ENCODE measurements at places on chromosomes 5 and 9.

- no peak for DNase-seq
These were observed 272.2 kb downstream of the PLK2 start for GRCh38 chr5:58187432-58188261.

DNA sequence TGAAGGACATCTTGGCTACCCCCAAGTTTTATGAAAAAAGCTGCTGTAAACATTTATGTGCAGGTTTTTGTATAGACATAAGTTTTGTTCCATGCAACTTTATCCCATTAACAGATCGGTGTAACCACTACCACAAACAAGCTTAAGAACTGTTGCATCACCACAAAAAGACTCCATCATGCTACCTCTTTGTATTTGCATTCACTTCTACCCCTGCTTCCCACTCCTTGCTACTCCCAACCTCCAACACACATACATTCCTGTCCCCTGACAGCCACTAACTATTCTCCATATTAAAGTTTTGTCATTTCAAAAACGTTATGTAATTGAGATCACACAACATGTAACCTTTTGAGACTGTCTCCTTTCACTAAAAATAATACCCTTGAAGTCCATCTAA, 57.8 kb upstream of the LHFPL2 start:
- DNase-seq, result no peak

DNA sequence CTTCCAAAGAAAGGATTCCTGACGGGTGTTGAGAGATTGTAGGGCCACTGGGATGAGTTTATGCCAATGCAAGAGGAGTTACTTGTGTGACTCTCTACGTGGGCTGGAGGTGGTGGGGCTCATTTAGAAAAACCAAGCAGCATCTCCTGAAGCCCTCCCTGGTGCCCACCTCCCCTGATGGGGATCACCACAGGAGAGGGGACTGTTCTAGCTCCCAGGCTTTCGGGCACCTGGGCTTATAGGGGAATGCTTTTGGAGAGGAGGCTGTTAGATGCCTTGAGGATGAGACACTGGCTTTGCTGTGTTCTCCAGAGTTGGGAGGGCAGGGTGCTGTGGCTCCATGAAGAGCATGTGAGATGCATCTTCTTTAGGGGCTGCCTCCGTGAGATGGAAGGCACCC, 65.0 kb downstream of the IRX1 start:
- DNase-seq, result no peak

- no peak for DNase-seq
These were observed 49.4 kb downstream of the SLC6A7 start for GRCh38 chr5:150239099-150239793.

DNA sequence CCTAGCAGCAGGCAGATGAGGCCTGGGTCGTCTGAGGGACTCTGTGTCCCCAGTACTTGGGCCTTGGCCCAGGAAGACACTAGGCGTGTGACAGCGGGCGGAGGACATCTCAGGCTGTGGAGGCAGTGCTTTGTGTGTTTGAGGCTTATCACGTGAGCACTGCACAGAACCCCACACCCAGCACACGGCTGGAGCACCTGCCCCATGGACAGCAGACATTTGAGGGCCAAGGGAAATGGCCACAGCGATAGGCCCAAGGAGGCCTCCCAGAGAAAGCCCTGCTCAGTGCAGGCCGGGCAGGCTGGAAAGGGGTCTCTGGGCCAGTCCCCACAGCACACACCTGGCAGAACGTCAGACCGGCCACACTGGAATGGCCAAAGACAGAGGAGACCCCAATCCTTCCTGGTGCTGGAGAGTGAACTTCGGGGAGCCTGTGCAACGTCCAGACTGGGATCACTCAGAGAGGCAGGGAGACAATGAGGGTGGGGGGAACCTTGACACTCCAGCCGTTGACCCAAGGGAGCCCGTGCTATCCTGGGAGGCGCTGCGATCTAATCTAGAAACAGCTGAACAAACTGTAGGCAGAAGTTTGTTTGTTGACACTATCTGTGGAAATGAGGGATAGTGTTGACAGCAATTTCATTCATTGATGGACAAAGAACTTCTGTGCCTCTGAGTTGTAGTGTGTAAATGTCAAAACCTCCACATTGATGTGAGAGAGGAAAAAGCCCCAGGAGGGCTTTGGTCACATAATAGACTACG, 19.6 kb upstream of the FLT4 start:
- DNase-seq, result no peak

- no peak for DNase-seq
These were observed 295.7 kb upstream of the PANK3 start for GRCh38 chr5:168874713-168875380.

DNA sequence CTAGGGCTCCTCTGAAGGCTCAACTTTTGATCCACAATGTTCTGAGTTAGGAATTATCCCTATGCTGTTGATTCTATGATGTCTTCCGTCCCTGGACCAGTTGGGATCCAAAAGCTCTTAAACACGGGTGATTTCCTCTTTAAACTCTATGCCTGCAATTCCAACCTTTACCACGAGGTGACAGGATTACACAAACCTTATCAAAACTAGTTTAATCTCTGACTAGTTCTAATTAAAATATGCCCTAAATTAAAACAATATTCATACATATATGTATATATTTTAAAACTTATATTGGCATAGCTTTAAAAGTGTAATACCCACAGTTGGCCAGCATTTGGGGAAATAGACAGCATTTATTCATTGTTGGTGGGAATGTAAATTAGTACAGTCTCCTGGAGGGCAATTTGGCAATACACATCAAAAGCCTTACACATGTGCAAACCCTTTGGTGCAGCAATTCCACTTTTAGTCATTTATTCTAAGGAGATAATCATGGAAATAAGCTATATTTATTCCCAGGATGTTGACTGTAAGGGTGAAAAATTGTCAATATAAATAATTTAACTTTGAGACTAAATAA, 51.6 kb upstream of the PHYKPL start:
- DNase-seq, result peak; percentile 3

DNA sequence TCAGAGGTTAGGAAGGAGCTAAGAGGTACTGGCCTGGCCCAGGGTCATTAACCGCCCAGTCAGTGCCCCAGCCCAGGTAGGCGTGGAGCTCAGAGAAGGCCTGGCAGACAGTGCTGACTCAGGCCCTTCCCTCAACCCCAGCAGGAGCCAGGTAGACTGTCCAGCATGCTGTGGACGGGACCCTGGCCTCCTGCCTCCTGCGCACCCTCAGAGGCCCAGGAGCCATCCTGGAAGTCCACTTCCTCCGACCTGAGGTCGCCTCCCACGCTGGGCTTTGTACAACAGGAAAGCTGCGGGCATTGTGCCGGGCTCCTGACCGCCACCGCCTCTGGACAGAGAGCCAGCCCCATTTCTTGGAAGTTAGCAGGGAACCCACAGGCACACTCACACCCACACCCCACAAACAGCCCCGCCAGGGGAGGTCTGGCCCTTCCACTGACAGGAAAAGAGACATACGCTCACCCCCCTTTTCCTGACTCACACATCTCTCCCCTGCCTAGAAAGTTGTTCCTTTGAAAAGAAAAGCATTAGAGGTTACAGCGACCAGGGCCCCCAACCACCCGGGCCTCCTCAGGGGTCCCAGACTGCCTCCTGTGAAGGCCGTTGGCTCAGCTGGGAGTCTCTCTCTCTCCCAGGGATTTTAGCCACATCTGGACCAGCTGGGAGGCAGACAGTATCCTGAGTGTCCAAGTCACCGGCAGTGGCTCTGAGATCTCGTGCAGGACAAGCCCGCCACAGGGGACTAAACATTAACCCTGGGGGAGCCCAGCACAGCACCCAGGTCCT, 7.7 kb downstream of the RALGDS start:
- peak; percentile 44 for DNase-seq

GRCh38 chr5:107652408-107652807, 18.3 kb downstream of the EFNA5 start:
- DNase-seq, result no peak

DNA sequence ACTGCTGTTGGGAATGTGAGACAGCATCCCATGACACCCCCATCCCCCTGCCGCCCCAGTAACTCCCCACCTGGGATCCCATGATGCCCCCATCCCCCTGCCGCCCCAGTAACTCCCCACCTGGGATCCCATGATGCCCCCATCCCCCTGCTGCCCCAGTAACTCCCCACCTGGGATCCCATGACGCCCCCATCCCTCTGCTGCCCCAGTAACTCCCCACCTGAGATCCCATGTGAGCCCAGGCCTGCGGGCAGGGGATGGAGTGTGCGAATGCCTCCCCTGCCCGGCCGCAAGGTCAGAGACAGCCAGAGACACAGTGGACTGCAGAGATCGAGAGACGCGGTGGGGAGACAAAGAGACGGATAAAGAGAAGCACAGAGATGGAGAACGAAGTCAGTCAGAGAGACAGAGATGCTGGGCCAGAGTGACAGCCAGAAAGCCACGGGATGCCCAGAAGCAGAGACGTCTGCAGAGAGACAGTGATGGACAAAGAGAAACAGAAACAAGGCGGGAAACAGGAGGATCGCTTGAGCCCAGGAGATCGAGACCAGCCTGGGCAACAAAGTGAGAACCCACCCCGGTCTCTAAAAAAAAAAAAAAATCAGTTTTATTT, 992 bp downstream of the SH2D3C start:
- no peak for DNase-seq

- DNase-seq, result no peak
These were observed 325.6 kb downstream of the TRPM3 start for GRCh38 chr9:70795841-70796240.

- DNase-seq, result no peak
These were observed 134.2 kb upstream of the GAS1 start for GRCh38 chr9:87081503-87081902.

- no peak for DNase-seq
These were observed 1499.6 kb downstream of the EFNA5 start for GRCh38 chr5:106171132-106171531.

GRCh38 chr5:149793256-149793550, 63.1 kb downstream of the PPARGC1B start:
- no peak for DNase-seq

DNA sequence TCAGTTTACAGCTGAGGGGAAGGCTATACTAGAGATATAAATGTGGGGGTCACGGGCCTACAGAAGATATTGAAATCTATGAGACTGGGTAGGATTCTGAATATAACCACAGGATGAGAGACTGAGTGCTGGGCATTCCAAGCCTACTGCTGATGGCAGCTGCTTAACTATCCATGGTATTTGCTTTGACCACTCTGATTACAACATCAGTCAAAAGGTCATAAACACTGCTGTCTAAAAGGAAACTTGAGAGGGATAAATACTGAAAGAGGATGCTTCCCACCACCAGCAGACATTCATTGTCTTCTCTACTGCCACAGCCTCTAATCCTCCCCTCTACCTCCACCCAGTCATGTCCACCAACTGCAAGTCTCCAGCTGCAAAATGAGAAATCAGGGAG, 3.8 kb downstream of the ZNF622 start:
- DNase-seq, result no peak

GRCh38 chr5:177366528-177367322, 9.0 kb downstream of the RGS14 start:
- peak; percentile 35 for DNase-seq

GRCh38 chr5:127515693-127516440, 1.6 kb upstream of the PRRC1 start:
- no peak for DNase-seq

DNA sequence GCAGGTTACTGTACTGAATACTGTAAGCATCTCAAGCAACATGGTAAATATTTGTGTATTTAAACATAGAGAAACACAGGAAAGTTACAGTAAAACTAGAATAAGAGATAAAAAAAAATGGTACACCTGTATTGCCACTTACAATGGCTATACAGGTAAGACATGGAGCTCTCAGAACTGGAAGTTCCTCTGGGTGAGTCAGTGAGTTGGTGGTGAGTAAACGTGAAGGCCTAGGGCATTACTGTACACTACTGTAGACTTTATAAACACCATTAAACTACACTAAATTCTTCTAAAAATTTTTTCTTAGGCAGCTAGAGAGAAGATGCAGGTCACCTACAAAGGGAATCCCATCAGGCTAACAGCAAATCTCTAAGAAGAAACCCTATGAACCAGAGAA, 872.9 kb downstream of the TAF11L14 start:
- DNase-seq, result no peak

- DNase-seq, result no peak
These were observed 219.4 kb downstream of the ATPSCKMT start for GRCh38 chr5:10030219-10030831.

DNA sequence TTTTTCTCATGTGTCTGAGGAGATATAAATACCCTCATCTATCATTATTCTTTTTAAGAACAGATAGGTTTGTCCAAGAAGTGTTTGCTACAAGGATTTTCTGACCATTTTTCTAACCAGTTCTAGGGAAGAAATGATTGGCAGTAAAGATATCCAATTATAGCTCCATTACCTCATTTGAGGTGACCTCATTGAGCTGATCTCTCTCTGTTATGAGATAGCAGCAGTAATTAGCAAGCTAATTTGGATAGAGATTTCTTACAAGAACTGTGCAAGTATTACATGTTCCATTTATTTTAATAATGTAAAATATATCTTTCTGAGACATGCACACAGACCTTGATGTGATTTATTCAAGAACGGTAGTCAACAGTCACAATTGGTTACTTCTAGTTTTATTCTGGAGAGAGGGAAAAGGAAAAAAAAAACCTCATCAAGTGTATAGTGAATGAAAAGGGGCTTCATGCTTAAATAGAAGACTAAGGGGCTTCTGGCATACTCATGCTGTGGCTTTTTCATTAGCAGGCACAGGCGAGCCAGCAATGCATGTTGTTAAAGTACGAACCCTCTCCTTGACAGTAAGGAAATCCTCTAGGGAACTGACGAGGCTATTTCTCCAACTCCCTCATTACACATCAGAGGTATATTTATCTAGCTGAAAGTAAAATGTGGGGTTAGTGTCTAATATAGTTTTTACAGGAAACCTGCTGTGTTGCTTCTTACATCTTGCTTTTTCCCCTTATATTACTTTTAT, 127.3 kb downstream of the NUDT12 start:
- DNase-seq, result no peak

DNA sequence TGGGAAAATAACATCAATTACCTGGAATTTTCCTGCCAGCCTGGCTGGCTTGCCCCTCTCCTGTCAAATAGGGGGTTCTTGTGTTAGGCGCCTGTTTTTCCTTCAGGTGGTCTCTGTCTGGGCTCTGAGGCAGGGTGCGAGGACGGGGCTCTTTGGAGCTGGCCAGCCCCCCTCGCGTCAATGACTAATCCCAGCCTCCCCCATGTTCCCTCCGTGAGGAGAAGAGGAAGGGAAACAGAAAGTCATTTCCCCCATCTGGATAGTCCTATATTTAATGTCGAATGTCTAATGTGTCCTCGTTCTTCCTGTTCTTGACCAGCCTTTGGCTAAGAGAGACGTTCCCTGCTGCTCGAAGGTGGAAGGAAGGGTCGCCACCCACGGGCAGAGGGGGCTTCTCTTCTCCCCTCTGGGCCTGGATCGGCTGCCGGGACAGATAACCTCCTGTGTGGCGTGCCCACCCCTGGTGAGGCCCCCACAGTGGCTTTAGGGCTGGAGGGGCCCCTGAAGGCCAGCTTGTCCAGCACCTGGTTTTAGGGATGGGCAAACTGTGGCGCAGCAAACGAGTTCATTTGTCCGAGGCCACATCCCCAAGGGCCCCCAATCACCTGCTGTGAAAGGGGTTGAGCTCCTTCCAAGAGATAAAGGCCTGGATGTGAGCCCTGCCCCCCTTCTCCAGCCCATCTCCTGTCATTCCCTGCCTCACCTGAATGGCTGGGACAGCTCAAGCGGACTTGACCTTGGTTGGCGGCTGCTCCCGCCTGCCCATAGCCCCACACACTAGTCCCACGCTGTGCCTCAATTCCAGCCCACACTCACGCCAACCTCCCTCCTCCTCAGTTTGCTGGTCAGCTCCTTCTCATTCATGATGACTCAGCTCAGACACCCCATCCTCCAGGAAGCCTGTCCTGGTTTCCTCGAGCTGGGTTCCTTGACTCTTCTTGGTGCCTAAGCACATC, 35.9 kb upstream of the UNC5A start:
- DNase-seq, result peak; percentile 16

Data from dermis microvascular lymphatic vessel endothelial cell (primary cell).